Adrenal gland (tissue), 19 donors: ENCODE measurements at places on chromosomes 5 and 9. TPM values are rescaled to one million over a fixed set of nuclear protein-coding genes. Genes with fewer than 3 reads are reported as not detected.

The DRD1 gene
- 0.24 TPM for total RNA-seq

The SLC12A2 gene
- total RNA-seq, result 62.2 TPM

- H3K27me3 ChIP-seq, result no peaks in the 10 kb centered on the region
- no peak overlapping the region for H3K27ac ChIP-seq
- H3K4me3 ChIP-seq, result no peak overlapping the region
- no peak for DNase-seq
- no peaks in the 10 kb centered on the region for H3K36me3 ChIP-seq
These were observed 166.8 kb downstream of the TRPM3 start for GRCh38 chr9:70954596-70955143.

DNA sequence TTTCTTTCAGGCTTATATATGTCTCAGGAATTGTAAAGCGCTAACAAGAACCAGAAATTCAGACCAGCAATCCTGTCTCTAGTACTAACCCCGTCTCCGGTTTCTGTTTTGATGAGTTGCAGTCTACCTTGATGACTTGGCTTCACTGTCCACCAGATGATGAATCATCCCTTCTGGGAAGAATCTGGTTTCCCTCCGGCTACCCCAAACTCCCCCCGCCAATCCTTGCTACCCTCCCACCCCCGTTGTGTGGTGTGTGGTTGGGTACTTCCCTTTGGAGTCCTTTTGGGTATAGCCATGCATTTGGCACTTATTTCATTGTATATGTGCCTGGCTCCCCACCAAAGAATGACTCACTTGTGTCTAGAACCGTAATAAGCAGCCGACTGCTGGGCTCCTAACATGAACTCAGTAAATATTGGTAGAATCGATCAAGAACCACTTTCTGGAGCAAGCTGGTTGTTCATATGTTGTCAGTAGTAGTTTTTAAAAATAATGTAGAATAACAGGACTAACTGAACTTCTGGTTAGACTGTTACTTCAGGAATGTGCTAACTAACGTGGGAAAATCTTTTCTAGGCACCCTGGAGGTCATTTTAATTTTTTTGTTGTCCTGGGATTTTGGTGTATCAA is 8.3 kb upstream of the TGFBI start:
- H3K27ac ChIP-seq, result peak overlapping the region; percentile 53
- H3K27me3 ChIP-seq, result no peaks in the 10 kb centered on the region
- no peak overlapping the region for H3K4me3 ChIP-seq
- DNase-seq, result no peak
- H3K4me1 ChIP-seq, result peaks cover 9% of the 10 kb centered on the region

DNA sequence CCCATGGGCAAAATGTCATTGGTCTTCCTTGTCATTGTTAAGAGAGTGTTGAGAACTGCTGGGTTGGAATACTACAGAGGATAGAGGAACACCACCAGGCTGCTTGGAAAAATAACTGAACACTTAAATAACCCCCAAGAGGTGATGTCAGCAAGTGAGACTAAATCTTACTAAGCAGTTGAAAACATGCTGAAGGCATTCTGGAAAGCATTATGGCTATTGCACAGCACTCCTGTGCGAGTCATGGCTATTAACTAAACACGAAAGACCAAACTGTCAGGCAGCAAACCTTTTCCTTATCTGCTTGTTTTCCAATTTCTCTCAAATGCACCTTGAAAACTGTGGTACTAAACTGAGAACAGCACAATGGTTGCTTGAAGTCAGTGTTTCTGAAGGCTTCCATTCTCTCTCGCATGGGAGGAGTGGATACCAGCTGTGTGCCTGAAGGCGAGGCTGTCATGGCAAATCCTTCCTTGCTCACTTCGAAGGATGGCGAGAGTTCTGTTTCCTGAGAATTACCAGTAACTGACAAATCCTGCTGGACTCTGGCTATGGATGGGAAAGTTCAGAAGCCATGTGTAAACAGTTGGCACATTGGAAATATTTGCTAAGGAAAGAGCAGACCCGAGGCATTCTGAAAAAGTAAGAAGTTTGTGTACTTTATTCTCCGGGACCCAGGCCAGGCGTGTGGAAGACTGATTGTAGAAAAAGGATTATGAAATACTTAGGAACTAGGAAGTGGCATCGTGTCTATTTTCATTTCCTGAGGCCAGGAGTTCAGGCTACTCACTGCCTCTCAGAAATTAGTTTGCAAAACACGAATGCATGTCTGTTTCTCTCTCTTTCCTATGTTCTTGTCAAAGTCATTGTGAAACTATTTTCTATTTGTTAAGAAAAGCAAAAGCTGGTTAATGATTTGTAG is 182.1 kb downstream of the DMRT2 start:
- no peak overlapping the region for H3K27ac ChIP-seq
- no peaks in the 10 kb centered on the region for H3K36me3 ChIP-seq
- H3K4me3 ChIP-seq, result no peak overlapping the region
- H3K27me3 ChIP-seq, result no peaks in the 10 kb centered on the region
- DNase-seq, result peak; percentile 42

- no peak overlapping the region for H3K4me3 ChIP-seq
- H3K27ac ChIP-seq, result no peak overlapping the region
- no peaks in the 10 kb centered on the region for H3K36me3 ChIP-seq
- no peaks in the 10 kb centered on the region for H3K27me3 ChIP-seq
- DNase-seq, result no peak
These were observed 9.2 kb downstream of the SNX18 start for GRCh38 chr5:54526604-54527288.

DNA sequence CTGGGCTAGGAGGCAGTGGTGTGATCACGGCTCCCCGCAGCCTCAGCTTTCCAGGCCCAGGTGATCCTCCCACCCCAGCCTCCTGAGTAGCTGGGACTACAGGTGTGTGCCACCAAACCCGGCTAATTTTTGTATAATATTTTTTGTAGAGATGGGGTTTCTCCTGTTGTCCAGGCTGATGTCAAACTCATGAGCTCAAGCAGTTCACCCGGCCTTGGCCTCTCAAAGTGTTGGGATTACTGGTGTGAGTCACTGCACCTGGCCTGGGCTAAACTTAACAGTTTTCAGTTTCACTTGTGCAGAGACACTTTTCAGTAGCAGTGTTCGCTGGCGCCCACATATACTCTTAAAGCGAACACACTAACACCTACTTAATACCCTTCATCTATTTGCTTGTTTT is 205.6 kb upstream of the ZNF608 start:
- no peaks in the 10 kb centered on the region for H3K36me3 ChIP-seq
- H3K4me1 ChIP-seq, result no peaks in the 10 kb centered on the region
- H3K27ac ChIP-seq, result no peak overlapping the region
- H3K4me3 ChIP-seq, result no peak overlapping the region
- no peaks in the 10 kb centered on the region for H3K27me3 ChIP-seq

GRCh38 chr5:145941096-145941447 is 4.7 kb downstream of the SH3RF2 start:
- peaks cover 6% of the 10 kb centered on the region for H3K4me1 ChIP-seq
- H3K27me3 ChIP-seq, result no peaks in the 10 kb centered on the region
- no peak overlapping the region for H3K27ac ChIP-seq

GRCh38 chr5:135879591-135879990 is 16.1 kb downstream of the IL9 start:
- H3K27me3 ChIP-seq, result no peaks in the 10 kb centered on the region
- H3K4me3 ChIP-seq, result no peak overlapping the region
- no peak overlapping the region for H3K27ac ChIP-seq
- no peak for DNase-seq
- H3K4me1 ChIP-seq, result no peaks in the 10 kb centered on the region

- H3K4me3 ChIP-seq, result no peak overlapping the region
- H3K27me3 ChIP-seq, result no peaks in the 10 kb centered on the region
- no peaks in the 10 kb centered on the region for H3K36me3 ChIP-seq
- H3K27ac ChIP-seq, result no peak overlapping the region
- H3K4me1 ChIP-seq, result no peaks in the 10 kb centered on the region
- no peak for DNase-seq
These were observed 2059.1 kb upstream of the CDH6 start for GRCh38 chr5:29134418-29134817.

DNA sequence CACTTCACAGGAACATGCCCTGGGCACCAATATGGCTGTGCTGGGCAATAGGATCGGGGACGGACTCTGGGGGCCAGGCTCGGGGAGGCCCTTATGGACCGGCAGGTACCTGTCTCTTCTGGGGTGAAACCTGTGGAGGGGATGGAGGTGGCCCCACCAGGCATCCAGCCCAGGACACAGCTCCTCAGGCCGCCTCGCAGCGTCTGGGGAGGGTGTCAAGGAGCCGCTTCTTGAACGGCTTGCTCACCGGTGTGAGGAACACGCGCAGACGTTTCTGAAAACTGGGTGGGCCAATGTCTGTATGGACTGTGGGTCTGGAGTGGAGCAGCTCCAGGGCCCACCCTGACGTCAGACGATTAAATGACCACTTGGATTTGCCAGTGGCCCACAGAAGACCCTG is 45.8 kb downstream of the PLEKHG4B start:
- no peak for DNase-seq
- no peaks in the 10 kb centered on the region for H3K4me1 ChIP-seq
- H3K36me3 ChIP-seq, result no peaks in the 10 kb centered on the region
- H3K27ac ChIP-seq, result no peak overlapping the region

DNA sequence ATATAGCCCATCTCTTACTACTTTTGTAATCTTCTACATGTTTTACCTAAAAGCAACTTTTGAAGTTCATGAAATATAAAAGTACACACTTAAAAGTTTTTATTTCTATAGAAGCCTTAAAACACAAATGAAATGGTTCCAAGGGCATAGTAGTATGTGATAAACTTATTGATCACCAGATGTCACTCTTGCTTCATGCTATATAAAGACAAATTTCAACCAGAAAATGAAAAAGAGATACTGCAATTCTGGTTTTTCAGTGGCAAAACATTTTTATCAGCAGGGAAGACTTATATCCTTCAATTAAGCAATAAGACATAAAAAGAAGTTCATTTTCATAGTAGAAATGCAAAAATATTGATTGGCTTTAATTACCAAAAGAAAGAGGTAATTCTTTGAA is 69.4 kb upstream of the FBXL17 start:
- H3K36me3 ChIP-seq, result no peaks in the 10 kb centered on the region
- no peaks in the 10 kb centered on the region for H3K4me1 ChIP-seq
- H3K27me3 ChIP-seq, result no peaks in the 10 kb centered on the region
- no peak for DNase-seq
